CD4-positive, alpha-beta T cell treated with Interleukin-6 for 4 hours (primary cell): ENCODE measurements at places on chromosomes 16 and 17.

- no peak for DNase-seq
Observed at GRCh38 chr17:81254955-81255717, 16.0 kb downstream of the NDUFAF8 start.

- DNase-seq = no peak
Observed at GRCh38 chr17:73516431-73516830, 127.8 kb downstream of the SDK2 start.

GRCh38 chr17:82366749-82367148, 4.8 kb upstream of the UTS2R start:
- no peak for DNase-seq

- peak; percentile 49 for DNase-seq
Observed at GRCh38 chr17:29115961-29116803, 64.0 kb downstream of the MYO18A start.

DNA sequence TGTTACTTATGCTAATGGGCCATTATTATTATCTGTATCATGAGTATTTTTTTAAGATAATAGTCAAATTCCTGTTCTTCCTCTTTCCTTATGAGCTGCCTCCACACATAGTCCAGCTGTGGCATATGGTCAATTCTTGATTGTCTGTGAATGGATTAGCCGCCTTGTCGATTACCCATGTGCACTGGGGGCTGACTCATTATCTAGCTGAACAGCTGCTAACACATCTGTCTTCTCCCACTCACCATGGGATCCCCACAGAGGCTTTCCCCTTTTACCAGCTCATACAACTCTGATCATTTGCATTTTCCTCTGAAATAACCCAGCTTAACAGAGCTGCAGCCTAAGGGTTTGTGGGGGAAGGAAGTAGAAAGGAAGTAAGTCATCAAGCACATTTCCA, 915.0 kb downstream of the CDH11 start:
- DNase-seq = no peak

- no peak for DNase-seq
Observed at GRCh38 chr16:2095315-2095853, 40.3 kb downstream of the PKD1 start.

GRCh38 chr16:29806099-29806579, at the start of gene MAZ:
TSS of gene MAZ (plus strand) at chr16:29806529. CDS start at chr16:29806702, 173 bp downstream.
- DNase-seq = no peak

GRCh38 chr17:73069841-73070240, 22.6 kb downstream of the SLC39A11 start:
- no peak for DNase-seq

- DNase-seq = no peak
Observed at GRCh38 chr17:12421646-12422306, 243.9 kb upstream of the MYOCD start.

DNA sequence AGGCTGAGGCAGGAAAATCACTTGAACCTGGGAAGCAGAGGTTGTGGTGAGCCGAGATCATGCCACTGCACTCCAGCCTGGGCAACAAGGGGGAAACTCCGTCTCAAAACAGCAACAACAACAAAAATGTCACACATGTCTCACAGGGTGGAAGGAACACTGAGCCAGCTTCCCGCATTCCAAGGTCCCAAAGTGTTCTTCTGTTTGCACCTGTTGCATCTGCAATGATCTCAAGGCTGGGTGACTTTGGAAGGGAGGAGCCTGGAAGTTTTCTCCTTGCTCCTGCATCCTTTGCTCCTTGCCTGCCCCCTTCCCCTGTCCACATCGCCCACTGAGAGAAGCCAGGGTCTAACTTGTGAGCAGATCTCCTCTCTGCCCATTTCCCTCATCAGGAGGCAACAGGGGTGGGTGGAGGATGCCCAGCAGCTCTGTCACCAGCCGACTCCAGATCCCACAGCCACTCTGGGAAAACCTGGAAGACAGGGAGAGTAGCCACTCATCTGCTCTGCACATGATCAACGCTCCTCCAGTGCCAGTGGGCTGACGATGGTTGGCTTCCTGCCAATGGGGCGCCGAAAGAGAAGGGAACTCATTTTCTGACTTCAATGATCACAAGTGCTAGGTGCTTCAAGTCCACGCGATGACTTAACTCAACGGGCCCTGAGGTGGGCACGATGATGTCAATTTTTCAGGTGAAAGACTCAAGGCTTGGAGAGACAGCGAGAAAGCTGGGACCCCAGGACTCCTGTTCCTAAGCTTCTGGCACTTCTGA, 12.6 kb downstream of the CHST6 start:
- DNase-seq = no peak

- no peak for DNase-seq
Observed at GRCh38 chr17:39939106-39939505, 11.6 kb downstream of the LRRC3C start.

- no peak for DNase-seq
Observed at GRCh38 chr17:71252436-71252835, 868.4 kb upstream of the SOX9 start.

- peak; percentile 14 for DNase-seq
Observed at GRCh38 chr16:74862743-74863244, 88.2 kb upstream of the FA2H start.

DNA sequence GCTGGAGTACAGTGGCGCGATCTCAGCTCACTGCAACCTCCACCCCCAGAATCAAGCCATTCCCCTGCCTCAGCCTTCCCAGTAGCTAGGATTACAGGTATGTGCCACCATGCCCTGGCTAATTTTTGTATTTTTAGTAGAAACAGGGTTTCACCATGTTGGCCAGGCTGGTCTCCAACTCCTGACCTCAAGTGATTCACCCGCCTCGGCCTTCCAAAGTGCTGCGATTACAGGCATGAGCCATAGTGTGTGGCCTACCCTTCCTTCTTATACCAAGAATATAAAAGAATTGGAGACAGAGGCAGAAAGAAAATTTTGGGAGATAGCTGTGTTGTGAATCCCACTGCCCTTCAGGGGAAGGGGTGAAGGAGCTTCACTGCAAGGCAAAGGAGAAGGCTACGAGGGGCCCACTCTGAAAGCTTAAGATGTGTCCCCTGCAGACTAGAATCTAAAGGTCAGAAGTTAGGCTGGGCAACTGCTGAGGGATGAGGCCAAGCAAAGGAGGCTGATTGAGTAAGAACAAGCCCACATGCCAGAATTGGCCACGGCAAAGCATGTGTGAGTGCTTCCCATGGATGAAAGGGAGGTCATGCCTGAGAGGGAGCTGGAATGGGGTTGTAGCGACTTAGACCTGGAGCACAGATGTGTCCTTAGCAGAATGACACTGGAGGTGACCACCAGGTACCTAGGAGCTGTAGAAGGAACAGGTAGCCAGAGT, 8.4 kb upstream of the CRYBA1 start:
- DNase-seq = no peak

GRCh38 chr16:77660311-77660710, 62.0 kb upstream of the NUDT7 start:
- no peak for DNase-seq
